ENCODE measurements at places on chromosomes 5 and 9. TPM values are rescaled to one million over a fixed set of nuclear protein-coding genes. Genes with fewer than 3 reads are reported as not detected.

The SIGMAR1 gene
- total RNA-seq, result 40.5 TPM

The GPR151 gene
- not detected for total RNA-seq

The NMUR2 gene
- 2.1 TPM for total RNA-seq

The ITGA1 gene
- 94.8 TPM for total RNA-seq

The LAMC3 gene
- total RNA-seq, result 28.5 TPM

Measured in upper lobe of right lung (tissue), 1 donor.